GM12878 (cell line): ENCODE measurements at places on chromosomes 2 and 18. TPM values are rescaled to one million over a fixed set of nuclear protein-coding genes. Genes with fewer than 3 reads are reported as not detected.

- DNase-seq = no peak
Measured at GRCh38 chr2:241542278-241542605, 16.3 kb upstream of the BOK start.

Gene IL36A
- not detected in 2 replicates for total RNA-seq

DNA sequence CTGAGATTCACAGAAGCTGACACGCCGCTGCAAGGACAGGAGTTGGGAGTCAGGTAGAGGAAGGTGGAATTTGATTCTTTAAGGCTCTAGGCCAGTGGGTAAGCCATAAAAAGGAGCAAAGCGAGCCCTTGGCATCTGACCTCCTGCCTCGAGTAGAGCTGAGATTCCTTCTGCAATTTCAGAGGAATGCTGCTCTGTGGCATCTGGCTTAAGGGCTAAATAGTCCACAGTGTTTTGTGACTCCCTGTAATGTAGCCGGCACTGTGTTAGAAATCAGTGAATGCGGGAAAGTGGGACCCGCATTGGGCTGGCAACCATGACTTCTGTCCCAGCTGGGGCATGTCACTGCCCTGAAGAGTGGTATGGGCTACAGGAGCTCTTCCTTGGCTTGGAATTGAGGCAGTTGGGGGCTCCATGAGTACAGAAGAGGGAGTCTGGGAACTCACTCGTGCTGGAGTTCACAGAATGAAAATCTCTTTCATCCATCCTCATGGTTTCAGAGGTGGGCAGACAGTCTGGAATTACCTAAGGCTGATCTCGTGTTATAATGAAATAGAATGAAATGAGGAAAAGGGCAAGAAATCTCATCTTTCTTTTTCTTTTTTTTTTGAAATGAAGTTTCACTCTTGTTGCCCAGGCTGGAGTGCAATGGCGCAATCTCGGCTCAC lies 12.7 kb upstream of the MYCN start:
- DNase-seq = no peak

DNA sequence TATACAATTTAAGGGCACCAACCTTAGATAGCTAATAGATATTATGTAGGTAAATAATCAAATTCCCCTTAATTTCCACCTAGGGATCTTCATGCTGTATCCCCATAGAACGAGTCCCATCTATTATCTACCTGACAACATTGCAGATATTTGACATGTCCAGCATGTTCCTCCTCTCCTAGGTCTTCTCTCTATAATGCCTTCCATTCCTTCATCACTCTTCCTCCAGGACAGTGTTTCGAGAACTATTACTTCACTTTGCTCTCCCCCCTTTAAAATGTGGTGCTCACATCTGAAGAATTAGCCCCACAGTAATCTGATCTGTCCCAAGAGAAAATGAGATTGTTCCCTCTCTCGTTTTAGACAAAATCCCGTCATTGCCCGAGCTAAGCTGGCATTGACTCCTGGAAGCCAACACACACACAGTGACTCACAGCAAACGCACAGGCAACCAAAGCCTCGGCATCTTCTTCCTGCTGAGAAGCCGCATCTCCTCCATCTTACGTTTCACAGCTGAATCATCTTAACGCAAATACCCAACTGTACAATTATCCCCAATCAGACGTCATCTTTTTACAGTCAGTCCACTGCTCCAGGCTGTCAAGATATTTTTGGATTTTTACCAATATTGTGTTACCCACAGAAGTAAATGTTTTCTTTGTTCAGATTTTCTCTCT lies 162.9 kb upstream of the AGAP1 start:
- DNase-seq = no peak

Gene RFTN2
- not detected in 2 replicates for total RNA-seq

DNA sequence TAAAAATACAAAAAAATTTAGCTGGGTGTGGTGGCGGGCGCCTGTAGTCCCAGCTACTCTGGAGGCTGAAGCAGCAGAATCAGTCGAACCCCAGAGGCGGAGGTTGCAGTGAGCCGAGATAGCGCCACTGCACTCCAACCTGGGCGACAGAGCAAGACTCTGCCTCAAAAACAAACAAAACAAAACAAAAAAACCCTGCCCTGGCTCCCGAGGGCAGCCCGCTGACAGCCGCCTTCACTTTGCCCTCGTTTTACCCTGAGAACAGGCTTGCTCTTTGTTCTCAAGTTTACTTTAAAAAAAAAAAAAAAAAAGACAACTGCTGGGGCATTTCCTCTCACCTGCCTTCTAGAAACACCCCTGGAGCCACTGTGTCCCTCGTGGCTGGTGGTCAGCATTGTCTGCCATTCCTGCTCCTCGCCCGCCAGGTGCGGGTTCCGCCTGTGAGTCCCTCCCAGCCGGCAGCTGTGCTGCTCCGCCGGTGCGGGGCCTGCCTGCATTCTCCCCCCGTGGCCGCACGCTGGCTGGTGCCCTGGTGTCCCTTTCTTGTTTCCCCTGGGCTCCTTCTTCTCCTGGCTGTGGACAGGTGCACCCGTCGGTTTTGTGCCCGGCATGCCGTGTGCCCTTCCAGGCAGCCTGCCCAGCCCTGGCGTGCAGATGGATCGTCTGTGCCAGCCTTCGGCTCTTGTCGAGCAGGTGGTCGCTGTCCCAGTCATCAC lies 105.7 kb downstream of the USP40 start:
- no peak for DNase-seq

GRCh38 chr2:86107031-86107430 lies 996 bp downstream of the PTCD3 start:
- no peak for DNase-seq

DNA sequence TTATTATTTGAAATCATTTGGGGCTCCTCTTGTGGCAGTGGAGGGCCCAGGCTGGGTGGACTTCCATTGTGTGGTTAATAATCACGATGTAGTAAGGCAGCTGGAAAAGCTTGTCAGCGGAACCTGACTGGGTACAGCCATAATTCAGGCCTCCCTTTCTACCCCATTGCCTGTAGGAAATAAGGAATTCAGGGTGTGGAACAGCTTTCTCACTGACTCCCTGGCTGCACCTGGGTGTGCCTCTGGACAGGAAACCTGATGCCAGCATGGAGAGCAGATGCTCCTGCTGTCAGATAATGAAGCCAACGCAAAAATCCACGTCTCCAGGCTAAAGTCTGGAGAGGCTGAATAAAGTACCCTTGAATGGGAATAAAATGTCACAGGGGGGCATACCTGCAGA lies 44.2 kb downstream of the LYPD6B start:
- DNase-seq = no peak

- no peak for DNase-seq
Measured at GRCh38 chr2:121791290-121791689, 35.8 kb downstream of the TSN start.
